ENCODE measurements at places on chromosomes 12 and 14. TPM values are rescaled to one million over a fixed set of nuclear protein-coding genes. Genes with fewer than 3 reads are reported as not detected.

C3AR1 gene
- total RNA-seq: 4.2 TPM

GUCY2C gene
- not detected for total RNA-seq

CCDC60 gene
- total RNA-seq: not detected

GLT1D1 gene
- total RNA-seq: 1.1 TPM

OXA1L gene
- 111 TPM for total RNA-seq

LMNTD1 gene
- total RNA-seq: 0.51 TPM

LTBP2 gene
- total RNA-seq: 93.7 TPM

CACNB3 gene
- 9.2 TPM for total RNA-seq

DNA sequence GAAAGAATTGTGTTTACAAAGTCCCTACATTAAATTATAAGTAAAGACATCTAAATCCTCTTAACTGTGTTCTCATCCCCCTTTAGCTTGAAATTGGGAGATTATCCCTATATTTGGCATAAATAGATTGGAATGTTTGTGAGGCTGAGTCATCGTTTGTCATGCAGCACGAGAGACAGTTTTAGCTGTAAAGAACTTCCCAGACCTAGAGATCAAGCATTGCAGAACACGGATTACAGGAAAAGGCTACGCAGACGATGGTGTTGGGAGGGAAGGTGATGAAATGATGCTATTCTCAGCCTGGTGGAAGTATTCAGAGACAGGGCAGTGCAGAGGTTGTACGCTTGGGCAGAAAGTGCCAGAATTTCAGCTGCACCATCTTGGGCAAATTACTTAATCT, 93.8 kb downstream of the PTPRB start:
- DNase-seq: no peak

DNA sequence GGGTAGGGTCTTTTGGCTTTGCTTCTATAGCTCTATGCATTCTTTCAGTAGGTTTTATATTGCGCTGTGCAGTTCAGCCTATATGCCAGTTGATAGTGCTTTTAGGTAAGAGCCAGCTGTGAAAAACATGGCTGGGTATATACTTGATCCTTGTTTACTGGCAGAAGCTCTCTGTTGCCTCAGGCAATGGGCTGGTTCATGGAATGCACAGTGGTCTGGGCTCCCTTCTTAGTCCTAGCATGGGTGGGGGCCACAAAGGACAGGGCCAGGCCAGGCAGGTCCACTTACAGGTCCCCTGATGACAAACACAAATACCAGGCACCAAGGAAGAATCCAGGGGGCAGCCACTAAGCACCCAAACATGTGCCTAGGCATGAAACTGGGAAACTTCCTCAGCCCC, 240.7 kb downstream of the SEC23A start:
- DNase-seq: no peak

DNA sequence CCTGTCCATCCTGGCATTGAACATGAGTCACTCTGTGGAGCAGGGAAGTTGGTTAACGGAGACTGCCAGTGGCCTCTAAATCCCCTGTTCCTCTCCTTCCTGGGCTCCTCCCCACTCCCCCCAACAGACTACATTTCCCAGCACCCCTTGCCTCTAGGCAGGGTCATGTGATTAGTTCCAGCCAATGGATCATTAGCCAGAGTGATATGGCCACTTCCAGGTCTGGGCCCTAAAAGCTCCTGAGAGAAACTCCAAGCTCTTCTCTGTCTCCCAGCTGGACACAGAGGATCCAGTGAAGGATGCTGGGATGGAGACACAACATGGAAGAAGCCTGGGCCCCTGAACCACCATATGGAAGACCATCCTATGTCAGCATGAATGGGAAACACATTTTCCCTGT, 54.4 kb upstream of the RFLNA start:
- DNase-seq: no peak

DNA sequence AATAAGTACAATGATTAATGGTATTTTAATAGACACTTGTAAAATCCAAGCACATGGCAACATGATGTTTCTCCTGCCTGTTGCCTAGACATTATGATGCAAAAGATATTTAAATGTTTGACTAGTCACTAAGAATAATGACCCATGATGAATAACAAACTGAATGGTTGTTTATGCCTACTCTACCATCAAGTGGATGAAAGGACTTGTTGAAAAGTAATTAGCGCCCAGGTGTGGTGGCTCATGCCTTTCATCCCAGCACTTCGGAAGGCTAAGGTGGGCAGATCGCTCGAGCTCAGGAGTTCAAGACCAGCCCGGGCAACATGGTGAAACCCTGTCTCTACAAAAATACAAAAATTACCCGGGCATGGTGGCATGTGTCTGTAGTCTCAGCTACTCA, 30.7 kb downstream of the KIF21A start:
- no peak for DNase-seq

GRCh38 chr12:60210756-60211155, 614.9 kb downstream of the SLC16A7 start:
- DNase-seq: no peak

GRCh38 chr12:51593539-51593938, 2.5 kb downstream of the SCN8A start:
- no peak for DNase-seq

DNA sequence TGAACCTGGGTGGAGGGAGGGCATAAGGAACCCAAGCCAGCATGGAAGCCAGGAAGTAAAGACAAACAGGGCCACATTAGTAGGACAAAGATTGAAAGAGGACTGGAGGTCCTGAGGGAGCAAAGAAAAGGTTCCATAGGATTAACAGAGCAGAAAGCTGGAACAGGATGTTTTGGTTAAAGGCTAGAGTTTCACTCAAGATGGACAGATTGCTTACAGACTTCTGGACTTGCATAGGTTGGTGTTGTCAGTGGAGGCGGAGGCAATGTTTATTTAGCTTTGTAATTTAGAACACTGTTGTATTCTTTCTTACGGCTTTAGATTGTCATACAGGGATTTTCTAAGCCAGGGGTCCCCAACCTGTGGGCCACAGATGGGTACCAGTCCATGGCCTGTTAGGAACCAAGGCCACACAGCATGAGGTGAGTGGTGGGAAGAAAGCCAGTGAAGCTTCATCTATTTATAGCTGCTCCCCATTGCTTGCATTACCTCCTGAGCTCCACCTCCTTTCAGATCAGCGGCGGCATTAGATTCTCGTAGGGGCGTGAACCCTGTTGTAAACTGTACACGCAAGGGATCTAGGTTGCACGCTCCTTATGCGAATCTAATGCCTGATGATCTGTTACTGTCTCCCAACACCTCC, 31.3 kb downstream of the ZNF664 start:
- DNase-seq: no peak

DNA sequence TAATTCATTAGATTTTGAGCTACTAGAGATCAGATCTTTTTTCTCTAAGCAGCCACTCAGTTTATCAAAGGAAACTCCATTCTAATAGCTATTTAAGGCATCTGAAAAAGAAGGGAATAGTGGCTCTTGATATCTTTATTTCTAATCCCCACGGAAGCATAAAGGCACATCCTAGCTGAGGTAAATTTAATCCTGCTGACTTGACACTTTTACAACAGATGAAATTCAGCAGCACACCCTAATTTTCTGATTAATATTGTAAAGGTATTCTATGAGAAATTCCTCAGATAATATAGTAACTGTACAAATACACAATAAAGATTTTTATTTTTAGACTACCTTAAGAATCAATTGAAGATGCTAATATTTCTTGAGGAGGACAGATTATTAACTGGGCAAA, 916.4 kb downstream of the TMTC2 start:
- DNase-seq: no peak

- no peak for DNase-seq
These were observed 274.7 kb downstream of the DAD1 start for GRCh38 chr14:22314183-22314820.

GRCh38 chr12:45259675-45260074, 43.8 kb downstream of the ANO6 start:
- DNase-seq: no peak

DNA sequence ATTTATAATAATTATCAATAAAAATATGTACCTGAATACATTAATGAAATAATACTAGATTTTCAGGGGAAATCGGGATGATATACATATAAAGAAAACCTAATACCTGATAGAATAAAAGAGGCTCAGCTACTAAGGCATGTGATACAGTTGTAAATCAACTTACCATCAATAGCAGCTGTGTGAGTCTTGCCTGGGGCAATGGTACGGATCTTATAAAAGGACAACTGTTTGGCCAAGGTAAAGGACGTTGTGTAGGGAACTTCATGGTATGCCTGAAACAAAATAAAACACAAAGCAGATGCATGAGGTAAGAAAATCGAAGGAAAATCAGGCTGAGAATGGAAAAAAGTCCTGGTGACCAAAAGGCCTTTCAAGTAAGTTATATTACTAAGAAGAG, 25.4 kb downstream of the NEK9 start:
- no peak for DNase-seq

- no peak for DNase-seq
These were observed 220.7 kb downstream of the TTC6 start for GRCh38 chr14:37816135-37816534.

DNA sequence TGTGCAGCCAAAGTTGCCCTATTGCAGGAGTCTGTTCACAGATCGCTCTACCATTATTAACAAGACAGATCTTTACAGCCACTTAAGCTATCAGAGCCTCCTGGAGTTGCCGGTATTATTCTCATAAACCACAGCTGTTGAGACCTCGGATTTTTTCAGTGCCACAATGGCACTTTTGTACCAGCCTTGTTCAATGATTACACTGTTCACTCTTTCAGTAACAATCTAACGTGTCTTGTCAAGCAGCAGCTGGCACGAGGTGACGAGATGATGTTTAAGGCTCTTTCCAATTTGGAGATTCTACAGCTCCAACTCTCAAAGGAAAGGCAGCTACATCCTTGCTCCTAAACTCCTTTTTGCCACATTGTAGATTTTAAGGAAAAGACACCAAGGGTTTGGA, 30.7 kb downstream of the LRIG3 start:
- no peak for DNase-seq

DNA sequence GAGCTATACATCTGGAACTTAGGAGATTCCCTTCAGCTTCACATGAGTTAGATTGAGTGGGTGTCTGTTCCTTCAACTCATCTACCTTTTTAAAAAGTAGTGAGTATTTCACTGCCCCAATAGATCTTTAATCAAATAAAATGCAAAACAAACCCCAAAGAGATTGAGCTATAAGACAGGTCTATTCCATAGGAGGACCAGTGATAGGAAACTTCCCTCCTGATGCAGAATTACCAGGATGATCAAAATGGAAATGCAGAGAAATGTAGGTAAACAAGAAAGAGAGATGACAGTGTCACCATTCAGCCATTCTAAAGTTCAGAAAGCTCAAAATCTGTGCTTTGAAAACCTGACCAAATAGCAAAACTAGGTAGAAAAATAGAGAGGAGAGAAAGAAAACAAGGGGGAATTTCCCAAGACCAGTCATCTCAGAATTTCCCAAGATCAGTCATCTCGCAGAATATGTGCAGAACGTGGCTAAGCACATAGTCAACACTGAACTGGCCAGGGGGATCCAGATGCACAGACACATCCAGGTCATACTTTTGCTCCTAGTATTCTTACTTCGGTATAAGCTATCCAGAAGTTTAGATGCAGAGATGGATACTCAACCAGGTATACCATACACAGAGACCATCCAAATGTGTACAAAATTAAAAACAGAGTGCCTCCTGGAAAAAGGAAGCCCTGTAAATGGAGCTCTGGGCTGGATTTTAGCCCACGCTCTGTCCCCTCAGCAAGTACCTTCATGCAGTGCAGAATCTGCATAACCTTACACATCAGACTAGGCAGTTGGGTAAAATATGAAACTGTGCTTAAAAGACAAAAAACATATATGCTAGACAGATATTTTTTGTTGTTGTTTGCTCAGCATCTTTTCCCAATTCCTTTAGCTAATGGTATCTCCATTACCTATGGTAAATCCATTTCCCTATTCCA, 27.4 kb downstream of the SLC41A2 start:
- DNase-seq: no peak

GRCh38 chr14:53962953-53963319, 6.3 kb upstream of the BMP4 start:
- no peak for DNase-seq

DNA sequence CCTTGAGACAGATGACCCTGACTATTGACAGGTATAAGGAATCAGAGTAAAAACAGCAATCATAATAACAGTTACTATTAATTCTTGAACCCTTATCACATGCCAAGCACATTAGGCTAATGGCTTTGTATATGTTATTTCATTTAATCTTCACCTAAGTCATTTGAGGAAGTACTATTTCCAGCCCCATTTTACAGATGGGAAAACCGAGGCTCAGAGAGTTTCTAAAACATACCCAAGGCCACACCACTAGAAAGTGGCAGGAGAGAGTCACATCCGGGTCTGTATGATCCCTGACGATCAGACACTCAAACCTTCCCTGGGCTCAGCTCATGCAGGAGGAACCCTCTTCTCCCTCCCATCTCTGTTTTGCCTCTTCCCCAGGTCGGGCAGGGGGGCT, 209.5 kb downstream of the RBM19 start:
- DNase-seq: no peak

GRCh38 chr12:51247523-51248206, 9.0 kb downstream of the DAZAP2 start:
- no peak for DNase-seq

DNA sequence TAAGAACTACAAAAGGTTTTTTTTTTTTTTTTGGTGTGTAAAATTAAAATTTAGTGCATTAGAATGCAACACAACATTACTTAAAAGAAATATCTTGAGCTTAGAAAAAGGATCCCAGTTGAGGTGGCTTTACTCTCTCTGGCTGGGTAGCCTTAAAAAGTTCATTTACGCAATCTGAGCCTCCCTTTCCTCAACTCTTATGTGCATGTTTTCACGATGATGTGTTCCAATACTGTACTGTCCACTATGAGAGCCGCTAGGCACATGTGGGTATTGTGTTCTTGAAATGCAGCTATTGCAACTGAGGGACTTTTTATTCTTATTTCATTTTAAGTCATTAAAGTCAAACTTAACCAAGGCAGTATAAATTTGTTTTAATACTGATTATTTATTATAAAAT, 460.9 kb upstream of the SYT1 start:
- no peak for DNase-seq

- no peak for DNase-seq
These were observed 13.4 kb upstream of the SNX6 start for GRCh38 chr14:34643361-34643760.

- peak; percentile 91 for DNase-seq
These were observed at the start of gene EPS8 for GRCh38 chr12:15789220-15790171. TSS of gene EPS8 (minus strand) at chr12:15789388. CDS start at chr12:15682951, 106,437 bp downstream.
